ENCODE measurements at places on chromosomes 3 and 15. TPM values are rescaled to one million over a fixed set of nuclear protein-coding genes. Genes with fewer than 3 reads are reported as not detected.

Gene C3orf22
- not detected for total RNA-seq

Gene STRC
- total RNA-seq, result not detected

Gene RAB43
- total RNA-seq, result 29.9 TPM

Gene DGKG
- total RNA-seq, result 5.7 TPM

DNA sequence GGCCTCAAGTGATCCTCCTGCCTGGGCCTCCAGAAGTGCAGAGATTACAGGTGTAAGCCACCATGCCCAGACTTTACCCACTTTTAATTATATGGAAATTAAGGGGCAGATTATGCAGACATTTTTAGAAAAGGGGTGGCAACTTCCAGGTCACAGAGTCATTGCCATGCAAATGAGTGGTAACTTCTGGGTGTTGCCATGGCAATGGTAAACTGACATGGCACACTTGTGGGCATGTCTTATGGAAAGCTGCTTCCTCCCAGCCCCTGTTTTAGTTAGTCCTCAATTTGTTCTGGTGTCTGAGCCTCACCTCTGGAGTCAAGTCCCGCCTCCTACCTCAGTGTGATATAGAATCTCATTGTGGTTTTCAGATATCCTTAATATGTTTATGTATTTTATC, 49.7 kb downstream of the PCNP start:
- no peak for DNase-seq
- H3K36me3 ChIP-seq, result no peaks in the 10 kb centered on the region
- H3K4me3 ChIP-seq, result no peak overlapping the region
- no peaks in the 10 kb centered on the region for H3K27me3 ChIP-seq
- no peak overlapping the region for H3K27ac ChIP-seq
- no peaks in the 10 kb centered on the region for H3K4me1 ChIP-seq

- no peak overlapping the region for H3K4me3 ChIP-seq
- no peak for DNase-seq
- no peaks in the 10 kb centered on the region for H3K4me1 ChIP-seq
- no peaks in the 10 kb centered on the region for H3K36me3 ChIP-seq
- H3K27me3 ChIP-seq, result no peaks in the 10 kb centered on the region
- no peak overlapping the region for H3K27ac ChIP-seq
These were observed 214.6 kb downstream of the KCNAB1 start for GRCh38 chr3:156334841-156335545.

- no peak overlapping the region for H3K27ac ChIP-seq
- H3K4me3 ChIP-seq, result peak overlapping the region; percentile 74
- H3K36me3 ChIP-seq, result no peaks in the 10 kb centered on the region
- DNase-seq, result no peak
These were observed 2.0 kb downstream of the RAB7A start for GRCh38 chr3:128727996-128728395.

DNA sequence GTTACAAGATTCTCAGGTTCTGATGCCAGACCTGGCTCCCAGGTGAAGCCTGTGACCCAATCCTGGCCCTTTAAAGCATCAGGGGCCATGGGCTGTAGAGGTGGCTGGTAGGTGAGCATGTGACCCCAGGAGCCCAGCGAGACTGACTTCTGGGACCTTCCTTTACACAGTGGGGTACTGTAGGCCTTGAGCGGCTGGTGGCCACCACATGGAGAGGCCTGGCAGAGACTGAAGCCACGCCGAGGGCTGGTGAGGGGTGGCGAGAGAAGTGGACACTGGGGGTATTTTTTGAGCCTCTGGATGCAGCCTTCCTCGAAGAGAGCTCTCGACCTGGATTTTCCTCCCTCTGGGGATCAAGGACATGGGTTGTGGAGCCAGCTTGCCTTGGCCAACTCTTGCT, 71.2 kb upstream of the ITGA11 start:
- no peak overlapping the region for H3K27ac ChIP-seq
- H3K27me3 ChIP-seq, result no peaks in the 10 kb centered on the region
- no peaks in the 10 kb centered on the region for H3K4me1 ChIP-seq
- H3K4me3 ChIP-seq, result no peak overlapping the region
- H3K36me3 ChIP-seq, result no peaks in the 10 kb centered on the region
- no peak for DNase-seq

- H3K4me1 ChIP-seq, result peaks cover 8% of the 10 kb centered on the region
- H3K27ac ChIP-seq, result no peak overlapping the region
- H3K36me3 ChIP-seq, result no peaks in the 10 kb centered on the region
- no peak for DNase-seq
- H3K27me3 ChIP-seq, result no peaks in the 10 kb centered on the region
These were observed 9.2 kb downstream of the TMPRSS7 start for GRCh38 chr3:112043621-112044201.

- H3K27me3 ChIP-seq, result peaks cover 13% of the 10 kb centered on the region
- no peaks in the 10 kb centered on the region for H3K4me1 ChIP-seq
- no peaks in the 10 kb centered on the region for H3K36me3 ChIP-seq
- H3K27ac ChIP-seq, result no peak overlapping the region
- no peak for DNase-seq
These were observed 99.0 kb downstream of the MEGF11 start for GRCh38 chr15:66154581-66154980.

GRCh38 chr3:186895406-186895805, 34.9 kb upstream of the ST6GAL1 start:
- H3K4me1 ChIP-seq, result no peaks in the 10 kb centered on the region
- no peak overlapping the region for H3K27ac ChIP-seq
- H3K36me3 ChIP-seq, result no peaks in the 10 kb centered on the region
- no peak for DNase-seq
- H3K27me3 ChIP-seq, result no peaks in the 10 kb centered on the region

GRCh38 chr15:35244227-35244626, 159.1 kb upstream of the NANOGP8 start:
- no peak overlapping the region for H3K27ac ChIP-seq
- H3K36me3 ChIP-seq, result no peaks in the 10 kb centered on the region
- DNase-seq, result no peak
- no peaks in the 10 kb centered on the region for H3K4me1 ChIP-seq
- no peaks in the 10 kb centered on the region for H3K27me3 ChIP-seq
- H3K4me3 ChIP-seq, result no peak overlapping the region

GRCh38 chr3:28210968-28211713, 30.3 kb upstream of the CMC1 start:
- DNase-seq, result no peak
- no peak overlapping the region for H3K27ac ChIP-seq
- no peaks in the 10 kb centered on the region for H3K36me3 ChIP-seq
- no peaks in the 10 kb centered on the region for H3K27me3 ChIP-seq

GRCh38 chr3:9615003-9615628, 34.2 kb upstream of the MTMR14 start:
- no peaks in the 10 kb centered on the region for H3K4me1 ChIP-seq
- no peak overlapping the region for H3K4me3 ChIP-seq
- no peaks in the 10 kb centered on the region for H3K27me3 ChIP-seq
- no peak for DNase-seq
- no peaks in the 10 kb centered on the region for H3K36me3 ChIP-seq

DNA sequence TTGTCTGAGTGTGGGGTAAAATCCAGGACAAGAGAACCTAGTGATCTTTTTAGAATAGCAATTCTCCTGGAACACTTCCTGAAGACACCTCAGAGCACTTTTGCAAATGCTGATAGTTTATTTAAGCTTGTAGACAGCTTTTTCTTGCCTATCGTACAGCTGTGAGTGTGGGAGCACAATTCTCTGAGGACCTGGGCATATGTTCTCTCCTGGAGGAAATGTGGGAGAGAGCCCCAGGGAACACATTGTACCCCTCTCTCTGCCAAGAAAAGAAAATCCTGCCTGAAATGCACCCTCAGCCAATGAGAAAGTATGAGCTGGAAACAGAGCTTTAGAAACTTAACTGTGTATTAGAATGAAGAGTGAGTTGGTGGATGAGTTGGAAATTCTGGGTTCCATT, 308.3 kb upstream of the SEMA6D start:
- no peaks in the 10 kb centered on the region for H3K4me1 ChIP-seq
- no peak overlapping the region for H3K4me3 ChIP-seq
- DNase-seq, result no peak
- no peak overlapping the region for H3K27ac ChIP-seq
- no peaks in the 10 kb centered on the region for H3K27me3 ChIP-seq
- no peaks in the 10 kb centered on the region for H3K36me3 ChIP-seq

DNA sequence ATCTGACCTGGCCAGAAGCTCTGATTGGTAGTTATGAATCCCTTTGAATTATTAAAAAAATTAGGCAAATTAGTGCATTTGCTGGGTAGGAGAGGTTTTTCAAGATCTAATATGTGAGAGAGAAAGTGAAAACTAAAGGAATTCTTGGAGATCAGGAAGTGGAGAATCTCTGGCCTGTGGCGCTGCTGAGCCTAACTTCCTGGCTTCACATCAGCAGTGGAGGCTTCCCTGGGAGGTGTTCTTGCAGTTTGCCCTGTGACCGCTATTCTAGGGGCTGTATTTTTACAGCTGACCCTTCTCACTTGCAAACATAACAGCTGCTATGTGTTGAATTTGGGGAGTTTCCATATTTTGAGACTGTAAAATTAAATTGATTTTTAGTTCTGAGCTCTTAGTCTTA, 166.4 kb downstream of the ATG7 start:
- H3K27me3 ChIP-seq, result no peaks in the 10 kb centered on the region
- H3K4me1 ChIP-seq, result peaks cover 6% of the 10 kb centered on the region
- H3K4me3 ChIP-seq, result no peak overlapping the region
- DNase-seq, result no peak
- no peak overlapping the region for H3K27ac ChIP-seq

DNA sequence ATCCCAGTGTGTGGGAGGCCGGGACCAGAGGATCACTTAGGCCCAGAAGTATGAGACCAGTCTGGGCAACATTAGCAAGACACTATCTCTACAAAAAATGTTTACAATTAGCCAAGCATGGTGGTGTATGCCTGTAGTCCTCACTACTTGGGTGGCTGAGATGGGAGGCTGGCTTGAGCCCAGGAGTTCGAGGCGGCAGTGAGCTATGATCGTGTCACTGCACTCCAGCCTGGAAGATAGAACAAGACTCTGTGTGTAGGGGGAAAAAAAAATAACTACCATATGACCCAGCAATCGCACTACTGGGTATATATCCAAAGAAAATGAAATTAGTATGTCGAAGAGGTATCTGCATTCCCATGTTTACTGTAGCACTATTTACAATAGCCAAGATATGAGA, 22.6 kb downstream of the RYK start:
- no peak for DNase-seq
- H3K4me3 ChIP-seq, result no peak overlapping the region
- no peaks in the 10 kb centered on the region for H3K27me3 ChIP-seq
- no peak overlapping the region for H3K27ac ChIP-seq
- H3K36me3 ChIP-seq, result no peaks in the 10 kb centered on the region
- peaks cover 27% of the 10 kb centered on the region for H3K4me1 ChIP-seq

DNA sequence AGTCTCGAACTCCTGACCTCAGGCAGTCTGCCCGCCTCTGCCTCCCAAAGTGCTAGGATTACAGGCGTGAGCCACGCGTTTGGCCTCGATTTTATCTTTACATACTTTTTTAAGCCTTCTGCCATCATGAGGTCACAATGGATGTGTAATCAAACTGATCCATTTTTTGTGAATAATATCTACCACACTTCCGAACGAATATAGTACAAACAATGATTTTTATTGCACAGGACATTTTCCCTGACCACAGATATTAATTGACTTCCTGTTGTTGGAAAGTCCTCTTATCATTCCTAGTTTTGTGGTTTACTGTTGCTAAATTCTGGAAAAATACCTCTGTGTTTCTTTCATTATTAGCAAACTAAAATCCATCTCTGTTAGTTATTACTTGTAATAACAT, 68.9 kb downstream of the MINDY2 start:
- no peaks in the 10 kb centered on the region for H3K4me1 ChIP-seq
- H3K27ac ChIP-seq, result no peak overlapping the region
- no peak overlapping the region for H3K4me3 ChIP-seq
- H3K36me3 ChIP-seq, result peaks cover 5% of the 10 kb centered on the region
- no peaks in the 10 kb centered on the region for H3K27me3 ChIP-seq
- no peak for DNase-seq

GRCh38 chr15:67062369-67062985, 2.9 kb upstream of the SMAD3 start:
- no peaks in the 10 kb centered on the region for H3K27me3 ChIP-seq
- H3K4me3 ChIP-seq, result no peak overlapping the region
- H3K4me1 ChIP-seq, result peaks cover 21% of the 10 kb centered on the region

DNA sequence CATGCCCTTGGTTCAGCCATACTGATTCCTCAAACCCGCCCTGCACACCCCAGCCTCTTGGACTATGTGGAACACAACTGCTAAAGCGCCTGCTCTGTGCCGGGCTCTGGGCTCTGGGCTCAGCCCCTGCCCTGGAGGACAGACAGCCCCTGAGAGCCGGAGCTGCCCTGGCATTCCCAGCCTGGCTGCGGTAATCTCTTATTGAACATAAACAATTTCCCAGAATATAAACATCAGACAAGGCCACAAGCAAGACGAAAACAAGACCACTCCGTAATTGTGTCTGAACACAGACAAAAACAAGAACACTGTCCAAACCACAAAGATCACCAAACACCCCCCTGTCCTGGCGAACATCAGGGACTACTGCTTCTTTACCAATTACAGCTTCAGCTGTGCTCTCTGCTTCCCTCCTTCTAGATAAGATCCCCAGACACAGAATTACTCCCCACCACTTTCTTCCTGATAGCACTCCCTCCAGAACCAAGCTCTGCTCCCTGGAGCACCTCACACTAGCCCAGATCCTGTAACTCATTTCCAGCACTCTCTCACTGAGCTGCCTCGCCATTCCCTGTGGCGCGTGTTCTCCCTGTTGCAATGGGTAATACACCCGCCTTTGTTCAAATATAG, 57.1 kb upstream of the TLE3 start:
- peaks cover 49% of the 10 kb centered on the region for H3K4me1 ChIP-seq
- H3K27ac ChIP-seq, result no peak overlapping the region
- H3K4me3 ChIP-seq, result no peak overlapping the region
- no peaks in the 10 kb centered on the region for H3K36me3 ChIP-seq

- DNase-seq, result no peak
- H3K4me3 ChIP-seq, result peak overlapping the region; percentile 50
- H3K27me3 ChIP-seq, result no peaks in the 10 kb centered on the region
- H3K36me3 ChIP-seq, result no peaks in the 10 kb centered on the region
- H3K27ac ChIP-seq, result peak overlapping the region; percentile 68
These were observed 46.3 kb downstream of the ZBTB20 start for GRCh38 chr3:115100806-115101205.

- peak overlapping the region; percentile 47 for H3K27ac ChIP-seq
- peak; percentile 57 for DNase-seq
- peaks cover 21% of the 10 kb centered on the region for H3K27me3 ChIP-seq
- peaks cover 19% of the 10 kb centered on the region for H3K4me1 ChIP-seq
- peak overlapping the region; percentile 77 for H3K4me3 ChIP-seq
These were observed 721 bp downstream of the ADAMTS7 start for GRCh38 chr15:78810362-78811123.

All from lower lobe of right lung (tissue), 2 donors.